ENCODE measurements at places on chromosomes 7 and 10.

GRCh38 chr7:2231992-2232765 lies 566 bp downstream of the MAD1L1 start:
- DNase-seq: no peak

GRCh38 chr7:107185716-107186115 lies 16.9 kb downstream of the HBP1 start:
- no peak for DNase-seq

DNA sequence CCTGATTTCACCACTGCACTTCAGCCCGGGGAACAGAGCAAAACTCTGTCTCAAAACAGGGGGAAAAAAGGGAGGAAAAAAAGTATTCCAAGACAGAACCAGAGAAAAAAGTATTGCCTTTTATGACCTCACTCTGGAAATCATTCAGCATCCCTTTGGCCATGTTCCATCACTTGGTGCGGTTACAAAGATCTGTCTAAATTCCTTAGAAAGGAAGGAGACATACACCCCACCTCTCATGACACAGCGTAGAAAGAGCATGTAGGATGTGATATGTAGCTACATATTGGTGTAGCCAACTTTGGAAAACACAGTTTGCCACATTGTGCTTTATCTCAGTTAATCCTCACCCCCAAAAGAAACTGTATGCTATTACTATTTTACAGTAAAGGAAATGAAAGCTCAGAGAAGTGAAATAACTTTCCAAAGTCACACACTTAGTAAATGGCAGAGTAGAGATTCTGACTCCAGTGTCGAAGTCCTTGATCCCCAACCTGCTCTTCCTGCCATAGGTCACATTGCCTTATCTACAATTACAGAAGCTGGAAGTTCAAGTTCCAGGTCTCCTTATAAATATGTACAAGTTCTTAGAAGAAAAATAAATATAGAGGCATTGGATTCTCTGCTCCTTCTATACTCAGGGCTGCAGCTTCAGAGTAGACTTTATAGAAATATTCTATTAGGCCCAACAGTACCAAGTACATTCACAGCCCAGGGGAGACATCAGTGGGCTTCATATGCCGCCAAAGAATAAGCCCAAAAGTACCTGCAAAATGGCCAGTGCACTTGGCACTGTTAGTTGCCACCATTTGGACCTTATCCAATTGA lies 91.6 kb upstream of the KMT2E start:
- DNase-seq: no peak

- DNase-seq: no peak
Measured at GRCh38 chr10:62059217-62059920, 157.9 kb downstream of the ARID5B start.

DNA sequence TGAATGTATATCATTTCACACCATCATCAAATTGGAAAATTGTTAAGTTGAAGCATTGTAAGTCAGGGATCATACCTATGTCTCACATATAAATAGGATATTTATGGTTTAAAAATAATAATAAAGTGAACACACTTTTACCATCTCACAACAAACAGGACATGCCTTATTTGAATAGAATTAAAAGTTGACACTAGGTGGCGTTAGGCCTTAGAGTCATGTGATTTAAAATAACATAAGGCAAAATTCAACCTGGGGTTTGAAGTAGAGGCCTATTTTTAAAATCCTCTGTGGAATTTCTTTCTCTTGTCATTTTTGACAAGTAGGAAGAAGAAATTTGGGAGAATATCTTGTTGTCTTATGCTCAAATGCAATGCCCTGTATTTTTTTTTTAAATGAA lies 184.7 kb upstream of the PCDH15 start:
- no peak for DNase-seq

DNA sequence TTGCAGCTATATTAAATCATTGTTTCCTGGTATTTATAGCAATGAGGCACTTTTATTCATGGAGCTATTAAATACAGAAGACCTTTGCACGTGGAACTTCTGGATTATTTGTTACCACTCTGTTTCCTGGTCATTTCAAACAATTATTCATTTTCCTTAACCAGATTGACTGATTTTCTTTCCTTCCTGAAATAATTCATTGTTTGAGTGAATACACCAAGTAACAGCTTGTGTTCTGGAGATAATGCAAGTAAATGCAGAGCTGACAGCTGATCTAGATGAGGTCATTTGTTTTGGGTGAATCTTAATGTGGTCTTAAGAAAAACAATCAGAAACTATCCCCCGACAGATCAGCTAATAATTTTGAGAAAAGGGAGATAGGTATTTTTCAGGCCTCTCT lies 497.7 kb downstream of the KIF20B start:
- no peak for DNase-seq

DNA sequence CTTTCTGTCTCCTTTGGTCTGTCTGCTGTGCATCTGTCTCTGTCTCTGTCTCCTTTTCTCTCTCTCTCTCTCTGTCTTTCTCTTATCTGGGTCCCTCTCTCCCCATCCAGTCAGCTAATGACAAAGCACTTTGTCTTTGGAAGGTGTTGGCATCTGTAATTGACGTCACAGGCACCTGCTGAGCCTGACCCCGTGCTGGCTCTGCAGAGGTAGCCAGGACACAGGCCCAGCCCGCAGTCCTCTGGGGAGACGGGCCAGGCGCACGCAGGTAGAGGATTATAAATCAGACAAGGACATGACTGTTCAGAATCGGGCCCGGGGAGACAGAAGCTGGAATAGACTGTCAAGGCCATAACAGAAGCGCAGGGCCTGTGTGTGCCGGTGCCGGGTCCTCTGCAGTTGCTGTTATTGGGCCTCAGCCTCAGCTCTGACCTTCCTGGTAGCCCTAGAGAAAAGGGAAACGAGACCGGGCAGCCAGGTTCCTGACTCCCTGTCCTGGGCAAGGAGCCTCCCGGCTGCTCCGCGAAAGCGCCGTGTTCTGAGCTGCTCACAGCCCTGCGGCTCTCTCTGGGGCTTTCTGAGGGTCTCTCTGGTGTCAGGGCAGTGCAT lies 10.7 kb upstream of the PSMG3 start:
- no peak for DNase-seq

DNA sequence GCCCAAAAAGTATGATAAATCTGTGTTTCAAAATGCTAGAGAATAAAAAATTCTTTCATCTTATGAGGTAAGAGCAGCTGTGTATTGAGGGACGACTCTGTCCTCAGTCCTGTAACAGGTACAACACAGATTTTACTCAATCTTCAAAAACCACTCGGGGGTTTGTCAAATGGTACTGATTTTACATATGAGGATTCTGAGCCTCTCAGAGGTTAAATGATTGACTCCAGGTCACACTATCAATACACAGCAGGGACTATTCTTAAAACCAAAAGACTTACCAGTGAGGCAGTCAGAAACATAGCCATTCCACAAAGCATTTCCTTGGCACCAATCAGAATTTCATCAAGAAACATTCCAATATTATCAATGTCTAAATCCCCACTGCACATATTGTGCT lies 95.5 kb downstream of the SGMS1 start:
- DNase-seq: no peak

DNA sequence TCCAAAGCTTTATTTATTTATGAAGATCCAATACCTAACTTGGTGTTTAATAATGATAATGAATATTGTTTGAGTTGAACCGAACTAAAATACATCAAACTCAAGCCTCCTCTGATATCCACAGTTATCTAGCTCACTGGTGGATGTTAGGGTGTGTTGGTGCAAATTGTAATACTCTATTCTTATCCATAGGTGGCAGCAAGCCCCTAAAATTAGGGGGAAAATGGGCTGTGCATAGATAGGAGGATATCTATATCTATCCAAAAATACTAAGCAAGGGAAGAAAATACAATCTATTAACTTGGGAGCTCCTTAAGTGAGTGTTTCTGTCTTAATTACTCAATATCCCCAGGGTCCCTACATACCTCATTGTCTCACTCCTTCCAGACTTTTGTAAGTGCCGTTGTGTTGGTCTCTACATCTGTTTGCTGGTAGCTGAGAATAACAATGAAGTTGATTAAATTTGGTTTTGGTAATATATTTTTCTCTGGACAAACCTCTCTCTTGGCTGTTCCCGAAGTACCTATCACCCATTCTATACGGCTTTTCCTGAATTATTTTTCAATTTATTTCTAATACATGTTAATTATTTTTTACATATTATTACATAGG lies 55.0 kb upstream of the VWDE start:
- no peak for DNase-seq

- no peak for DNase-seq
Measured at GRCh38 chr7:100166317-100166940, 2.0 kb downstream of the GAL3ST4 start.

DNA sequence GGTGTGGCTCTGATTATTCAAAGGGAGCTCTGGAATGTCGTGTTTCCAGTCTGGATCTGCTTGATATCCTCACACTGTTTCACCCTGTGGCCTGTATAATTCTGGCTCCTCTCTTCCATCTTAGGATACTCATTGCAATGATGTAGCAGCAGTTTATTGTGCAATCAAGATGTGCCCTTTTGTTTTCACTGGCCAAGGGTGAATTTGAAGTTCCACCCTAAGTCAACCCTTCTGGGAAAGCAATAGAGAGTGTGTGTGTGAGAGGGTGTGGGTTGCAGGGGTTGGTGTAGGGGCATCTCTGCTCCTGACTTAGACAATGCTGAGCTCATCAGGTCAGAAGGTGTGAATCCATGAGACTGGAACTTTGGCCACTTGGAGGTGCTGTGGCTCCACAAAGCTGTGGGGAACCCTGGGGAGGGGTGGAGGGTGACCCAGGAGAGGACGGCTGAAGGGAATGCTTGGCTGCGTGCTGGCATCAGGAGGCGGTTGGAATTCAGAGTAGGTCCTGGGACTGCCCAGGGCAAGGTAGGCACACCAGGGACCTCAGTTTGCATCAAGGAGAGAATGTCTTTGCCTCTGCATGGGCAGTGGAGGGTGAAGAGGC lies 118.0 kb upstream of the PRSS58 start:
- no peak for DNase-seq

DNA sequence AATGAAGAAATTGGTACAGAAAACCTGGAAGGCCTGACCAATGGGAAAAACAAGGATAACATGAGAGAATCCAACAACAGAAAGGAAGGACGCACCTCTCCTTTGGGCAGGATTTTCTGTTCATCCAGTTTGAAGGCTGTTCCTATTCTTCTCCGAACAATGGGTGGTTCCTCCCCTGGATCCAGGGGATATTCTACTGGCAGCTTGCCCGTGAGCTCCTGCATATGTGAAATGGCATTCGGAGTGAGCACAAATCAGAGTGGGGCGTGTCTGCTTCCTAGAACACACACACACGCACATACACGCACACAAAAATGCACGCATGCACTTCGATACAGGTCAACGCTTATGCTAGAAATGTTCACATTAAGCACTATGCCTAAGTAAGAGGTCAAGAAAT lies 83.5 kb downstream of the PRPF18 start:
- no peak for DNase-seq

DNA sequence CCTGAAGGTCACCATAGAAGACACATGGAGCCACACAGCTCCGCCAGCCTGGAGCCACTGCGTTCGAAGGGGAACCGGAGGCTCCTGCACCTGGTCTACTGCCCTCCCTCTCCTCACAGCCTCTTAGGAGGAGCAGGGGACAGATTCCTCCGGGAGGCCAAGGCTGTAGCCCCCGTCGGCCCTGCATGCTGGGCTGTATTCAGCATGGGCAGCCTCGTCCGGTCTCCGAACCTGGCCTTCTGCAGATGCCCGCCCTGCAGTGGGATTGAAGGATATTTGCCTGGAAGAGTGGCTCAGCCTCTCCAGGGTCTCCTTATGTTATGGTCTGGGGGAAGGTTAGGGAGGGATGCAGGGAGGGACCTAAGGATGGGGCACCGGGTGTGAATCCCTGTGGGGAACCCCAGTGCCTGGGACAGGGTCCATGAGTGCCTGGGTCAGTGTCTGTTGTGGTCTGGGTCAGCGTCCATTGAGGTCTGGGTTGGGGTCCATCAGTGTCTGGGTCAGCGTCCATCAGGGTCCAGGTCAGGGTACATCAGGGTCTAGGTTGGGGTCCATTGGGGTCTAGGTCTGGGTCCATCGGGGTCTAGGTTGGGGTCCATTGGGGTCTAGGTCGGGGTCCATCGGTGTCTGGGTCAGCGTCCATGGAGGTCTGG lies 13.0 kb upstream of the SCART1 start:
- no peak for DNase-seq

GRCh38 chr10:85604884-85605283 lies 761.7 kb downstream of the GRID1 start:
- DNase-seq: no peak

DNA sequence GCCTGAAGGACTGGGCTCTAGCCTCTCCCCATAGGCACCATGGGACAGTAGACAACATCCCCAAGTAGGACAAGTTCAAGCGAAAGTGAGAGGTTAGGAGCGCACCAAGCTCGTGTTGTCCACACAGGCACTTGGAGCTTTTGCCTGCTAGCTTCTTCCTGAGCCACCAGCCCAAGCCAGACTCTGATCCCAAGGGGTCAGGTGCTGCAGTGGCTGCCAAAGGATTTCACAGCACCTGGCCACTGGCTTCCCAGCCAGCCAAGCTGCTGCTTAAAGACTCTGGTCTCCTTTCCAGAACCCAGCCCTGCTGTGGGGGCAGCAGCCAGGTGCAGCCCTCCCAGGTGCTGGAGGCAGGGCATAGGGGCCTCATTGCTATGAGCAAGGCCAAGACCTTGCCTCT lies 33.0 kb upstream of the UNC5B start:
- no peak for DNase-seq

DNA sequence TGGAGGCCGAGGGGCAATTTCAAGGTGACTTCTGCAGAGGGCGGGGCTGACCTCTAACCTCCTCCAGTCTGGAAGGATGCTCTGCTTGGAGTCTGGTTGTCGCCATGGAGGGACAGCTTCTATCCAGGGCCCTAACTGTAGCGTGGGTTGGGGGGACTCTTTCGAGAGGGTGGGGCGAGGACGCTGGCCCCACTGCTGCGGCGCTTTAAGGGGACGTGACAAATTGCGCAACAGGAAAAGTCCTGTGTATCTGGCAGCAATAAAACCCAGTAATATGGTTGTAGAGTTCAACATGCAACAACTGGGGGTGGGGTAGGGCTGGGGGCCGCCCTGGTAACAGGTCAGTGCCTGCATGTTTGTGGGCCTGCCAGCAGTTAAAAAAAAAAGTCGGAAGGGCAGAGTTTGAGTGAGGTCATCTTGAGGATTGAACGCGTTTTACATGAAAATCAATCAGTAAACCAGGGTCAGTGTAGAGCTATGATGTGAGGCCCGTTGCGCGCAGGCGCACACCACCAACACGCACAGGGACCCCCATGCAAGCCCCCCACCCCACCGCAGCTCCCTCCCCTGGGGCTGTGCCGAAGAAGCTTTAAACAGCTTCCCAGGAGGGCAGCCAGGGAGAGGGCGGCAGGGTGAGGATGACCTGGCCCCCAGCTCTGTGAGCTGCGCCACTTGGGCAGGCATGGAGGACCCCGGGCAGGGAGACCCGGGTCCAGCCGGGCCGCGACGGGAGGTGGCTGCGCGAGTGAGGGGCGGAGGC lies 4.3 kb downstream of the SHH start:
- DNase-seq: no peak
